ENCODE measurements at places on chromosomes 5 and 9.

GRCh38 chr5:144011388-144011787 lies 159.1 kb downstream of the YIPF5 start:
- no peak for DNase-seq

GRCh38 chr9:70589571-70590314 lies 175.3 kb upstream of the KLF9 start:
- DNase-seq, result no peak

- peak; percentile 24 for DNase-seq
Measured at GRCh38 chr5:57338068-57338867, 144.3 kb downstream of the ACTBL2 start.

- DNase-seq, result no peak
Measured at GRCh38 chr5:172243302-172243701, 40.3 kb downstream of the UBTD2 start.

DNA sequence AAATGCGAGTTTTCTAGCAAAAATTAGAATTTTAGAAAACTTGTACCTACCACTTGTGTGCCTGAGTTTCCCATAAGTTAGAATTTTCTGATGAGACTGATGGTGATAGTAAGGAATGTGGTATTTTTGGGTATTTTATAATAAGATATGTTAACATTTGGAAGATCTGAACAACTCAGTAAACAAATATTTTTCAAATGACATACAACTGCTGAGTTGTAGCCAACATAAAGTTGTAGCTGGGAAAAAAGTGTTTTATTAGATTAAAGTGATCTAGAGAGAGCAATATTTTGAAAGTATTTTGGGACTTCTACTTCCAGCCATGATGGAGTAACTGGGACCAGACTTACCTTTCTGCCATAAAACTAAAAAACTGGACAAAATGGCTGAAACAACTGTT lies 37.9 kb downstream of the GEMIN5 start:
- DNase-seq, result no peak

GRCh38 chr5:175288048-175288621 lies 155.8 kb downstream of the DRD1 start:
- no peak for DNase-seq

DNA sequence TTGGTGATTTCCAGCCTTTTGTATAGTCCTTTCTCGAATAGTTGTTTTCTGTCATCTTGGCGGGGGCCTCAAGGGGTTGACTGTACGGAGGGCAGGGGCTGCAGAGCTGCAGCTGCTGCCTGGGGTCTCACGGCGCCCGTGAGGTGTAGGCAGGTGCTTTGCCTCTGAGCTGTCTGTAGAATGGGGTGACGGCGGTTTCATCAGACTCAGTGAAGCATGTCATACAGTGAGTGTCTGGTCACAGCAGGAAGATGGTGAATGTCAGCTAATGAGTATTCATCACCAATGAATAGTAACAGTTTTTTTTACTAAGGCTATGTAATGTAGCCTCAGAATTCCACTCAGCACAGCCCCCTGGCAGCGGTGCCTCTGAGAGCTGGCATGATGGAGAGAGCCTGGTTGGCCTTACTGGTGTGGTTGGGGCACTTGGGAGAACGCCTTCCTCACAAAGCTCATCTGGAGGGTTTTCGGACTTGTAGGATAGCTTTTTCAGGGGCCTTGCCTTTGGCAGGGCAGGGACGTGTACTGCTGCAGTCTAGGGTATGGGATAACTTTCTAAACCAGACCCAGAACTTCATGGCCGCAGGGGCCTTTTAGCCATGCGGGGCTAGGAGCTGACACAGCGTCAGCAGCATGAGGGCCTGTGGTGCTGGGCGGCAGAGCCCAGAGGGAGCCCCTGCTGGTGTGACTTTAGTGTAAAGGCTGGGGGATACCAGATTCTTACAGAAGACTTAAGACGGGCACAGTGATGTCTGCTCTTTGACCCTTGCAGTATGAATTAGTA lies 15.0 kb downstream of the TENT4A start:
- peak; percentile 80 for DNase-seq

DNA sequence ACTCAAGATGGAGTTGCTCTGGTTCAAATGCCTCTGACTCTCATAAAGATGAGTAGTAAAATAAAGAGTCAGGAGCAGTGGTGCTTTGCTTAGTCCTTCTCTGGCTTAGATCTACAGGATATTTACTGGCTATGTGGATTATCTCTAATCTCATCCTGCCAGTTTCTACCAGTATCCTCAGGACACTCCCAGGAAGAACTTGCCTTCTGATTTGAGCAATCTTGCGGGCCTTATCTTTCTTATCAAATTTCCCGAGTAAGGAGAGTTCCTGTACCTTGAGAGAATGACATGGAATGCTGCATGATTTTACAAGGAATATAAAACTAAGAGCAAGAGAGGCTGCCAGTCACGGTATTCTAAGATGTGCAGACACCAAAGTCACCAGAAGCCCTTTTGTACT lies 364.0 kb downstream of the ARHGEF28 start:
- no peak for DNase-seq

DNA sequence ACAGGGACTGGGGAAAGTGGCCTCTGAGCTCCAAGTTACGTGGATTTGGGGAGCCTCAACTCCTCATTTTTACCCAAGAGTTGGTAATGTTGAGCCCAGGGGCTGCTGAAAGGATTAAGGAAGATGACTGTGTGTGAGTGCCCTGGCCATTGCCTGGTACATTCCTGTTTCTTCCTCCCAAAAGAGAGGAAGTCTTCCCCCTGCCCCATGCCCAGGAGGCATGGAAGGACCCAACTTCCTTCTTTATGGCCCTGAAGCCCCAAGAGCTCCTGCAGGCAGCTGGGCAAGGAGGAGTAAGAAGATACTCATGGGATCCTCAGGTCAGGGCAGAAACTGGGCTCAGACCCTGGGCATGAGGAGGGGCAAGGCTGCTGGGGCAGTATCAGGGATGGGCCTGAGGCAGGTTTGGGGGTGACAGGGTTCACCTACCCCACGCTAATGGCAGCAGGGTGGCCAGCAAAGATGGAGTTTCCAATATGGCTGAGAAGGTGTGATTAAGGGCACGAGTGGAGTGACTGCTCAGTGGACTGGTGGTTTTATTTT lies 118.3 kb upstream of the MVB12B start:
- no peak for DNase-seq

DNA sequence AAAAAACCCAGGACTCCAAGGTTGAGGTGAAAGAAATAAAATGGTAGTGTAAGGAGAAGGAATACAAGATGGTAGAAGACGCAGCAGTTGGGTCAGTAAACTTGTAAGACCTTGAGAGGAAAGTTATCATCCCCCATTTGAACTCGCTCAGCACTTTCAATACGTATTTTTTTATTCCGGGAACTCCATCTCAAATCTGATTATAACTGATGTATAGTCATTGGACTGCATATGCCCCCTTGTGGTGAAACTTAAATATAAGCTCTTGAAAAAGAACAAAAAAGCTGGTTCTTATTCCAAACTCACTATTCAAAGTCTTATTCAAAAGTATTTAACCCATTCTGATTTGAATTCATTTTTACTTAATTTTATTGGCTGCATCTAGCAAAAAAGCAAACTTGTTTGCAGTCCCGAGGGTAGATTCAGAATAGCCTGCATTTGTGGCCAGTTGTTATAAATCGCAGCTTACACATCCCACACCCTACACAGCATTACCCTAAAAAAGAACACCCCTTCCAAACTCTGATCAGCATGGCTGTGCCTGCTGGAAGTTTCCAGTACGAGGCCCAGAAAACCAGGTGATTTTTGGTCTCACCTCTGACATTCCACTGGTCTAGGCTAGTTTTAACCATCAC lies 118.0 kb downstream of the ESM1 start:
- peak; percentile 41 for DNase-seq

DNA sequence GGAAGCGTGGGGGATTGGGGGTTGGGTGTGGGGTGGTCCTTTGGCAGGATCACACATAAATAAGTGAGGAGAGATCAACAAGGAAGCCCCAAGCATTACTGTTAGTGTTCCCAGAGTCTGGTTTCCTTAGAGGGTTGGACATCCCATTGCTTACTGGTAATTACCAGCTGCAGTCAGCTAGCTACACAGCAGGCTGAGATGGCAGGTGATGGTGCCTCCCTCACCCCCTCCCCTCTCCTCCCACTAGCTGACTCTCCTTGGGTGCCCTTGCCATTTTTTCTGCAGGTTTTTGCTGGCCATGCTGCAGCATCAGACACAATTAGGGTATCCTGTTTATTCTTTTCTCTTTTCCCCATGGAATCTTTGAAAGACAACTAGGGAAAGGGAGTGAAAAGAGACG lies 107.5 kb upstream of the TLR4 start:
- no peak for DNase-seq

DNA sequence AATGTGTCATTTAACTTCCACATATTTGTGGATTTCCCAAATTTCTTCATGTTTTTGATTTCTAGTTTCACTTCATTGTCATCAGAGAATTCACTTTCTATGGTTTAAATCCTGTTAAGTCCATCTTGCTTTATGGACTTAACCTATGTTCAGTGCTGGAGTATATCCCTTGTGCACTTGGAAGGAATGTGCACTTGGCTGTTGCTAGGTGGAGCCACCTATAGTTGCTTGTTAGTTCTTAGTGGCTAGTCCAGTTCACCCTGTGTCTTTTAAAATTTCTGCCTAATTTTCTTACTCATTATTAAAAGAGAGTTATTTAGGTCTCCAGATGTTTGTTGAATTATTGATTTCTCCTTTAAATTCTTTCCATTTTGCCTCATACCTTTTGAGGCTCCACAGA lies 1472.5 kb upstream of the CDH6 start:
- no peak for DNase-seq

DNA sequence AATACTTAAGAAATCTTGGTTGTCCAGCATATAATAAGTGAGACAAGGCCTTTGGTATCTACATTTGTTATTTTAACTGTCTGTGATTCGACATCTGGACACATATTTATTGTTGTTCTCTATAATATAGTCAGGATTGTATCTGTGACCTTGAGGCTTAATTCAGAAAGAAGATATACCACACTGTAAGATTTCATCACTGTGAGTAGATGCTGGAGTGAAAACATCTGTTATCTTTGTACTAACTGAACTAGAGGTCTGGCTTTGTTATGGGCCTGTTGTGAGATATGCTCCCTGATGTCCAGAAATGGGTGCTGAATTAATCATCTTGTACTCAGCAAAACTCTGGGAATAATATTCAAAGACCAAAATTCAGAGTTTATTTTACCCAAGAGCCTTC lies 148.5 kb downstream of the ISOC1 start:
- DNase-seq, result no peak

DNA sequence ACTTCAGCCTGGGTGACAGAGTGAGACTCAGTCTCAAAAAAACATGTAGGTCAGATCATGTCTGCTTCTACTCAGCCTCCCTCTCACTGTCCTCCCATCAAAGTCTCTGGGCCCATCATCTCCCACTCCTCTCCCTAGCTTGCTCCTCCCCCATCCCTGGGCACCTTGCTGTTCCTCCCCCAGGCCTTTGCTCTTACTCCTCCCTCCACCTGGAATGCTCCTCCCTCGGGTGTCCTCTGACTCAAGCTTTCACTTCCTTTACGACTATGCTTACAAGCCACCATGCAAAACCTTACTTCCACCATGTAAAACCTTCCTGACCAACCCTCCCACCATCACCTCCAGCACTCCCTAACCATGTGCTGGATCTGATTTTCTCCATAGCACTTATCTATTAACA lies 51.5 kb downstream of the MTMR12 start:
- DNase-seq, result no peak

DNA sequence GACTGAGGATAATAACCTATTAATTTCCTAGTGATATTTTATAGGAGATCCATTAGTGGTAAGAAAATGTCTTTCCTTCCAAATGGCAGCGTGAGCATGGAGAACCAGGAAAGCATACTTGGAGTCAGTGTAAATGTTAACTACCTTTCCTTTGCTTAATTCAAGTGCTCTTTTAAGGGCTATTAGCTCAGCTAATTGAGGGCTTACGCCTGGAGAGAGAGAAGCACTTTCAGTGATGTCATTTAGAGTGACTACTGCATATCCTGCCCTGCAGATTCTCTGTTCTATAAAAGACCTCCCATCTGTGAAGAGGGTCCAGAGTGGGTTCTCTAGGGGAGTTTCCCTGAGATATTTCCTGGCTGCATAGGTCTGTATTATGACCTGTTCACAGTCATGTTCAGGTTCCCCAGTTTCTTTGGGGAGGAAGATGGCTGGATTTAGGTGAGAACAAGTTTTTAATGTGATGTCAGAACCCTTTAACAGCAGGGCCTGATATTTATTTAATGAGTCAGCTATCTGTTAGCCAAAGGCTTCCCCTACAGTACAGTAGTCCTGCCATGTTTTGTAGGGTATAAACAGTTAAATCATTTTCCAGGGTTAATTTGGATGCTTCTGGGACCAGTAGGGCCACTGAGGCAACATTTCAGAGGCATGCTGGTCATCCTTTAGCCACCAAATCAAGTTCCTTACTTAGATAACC lies 89.6 kb downstream of the TRIM36 start:
- DNase-seq, result no peak

GRCh38 chr5:153974131-153974812 lies 64.4 kb downstream of the FAM114A2 start:
- peak; percentile 58 for DNase-seq
